Stimulated activated CD8-positive, alpha-beta memory T cell treated with anti-CD3 and anti-CD28 coated beads, Interleukin-12 subunit alpha, Interleukin-12 subunit beta, amount 100 ng/mL, for 4 hours (primary cell): ENCODE measurements at places on chromosomes 12 and 14.

GRCh38 chr12:108559007-108559655 is 1.8 kb downstream of the SART3 start:
- no peak for DNase-seq

GRCh38 chr12:91926848-91927247 is 218.8 kb downstream of the BTG1 start:
- no peak for DNase-seq

GRCh38 chr12:90010089-90010488 is 301.5 kb upstream of the ATP2B1 start:
- DNase-seq: no peak

GRCh38 chr14:32171469-32171868 is 30.4 kb upstream of the RNU6-7 start:
- DNase-seq: no peak

- no peak for DNase-seq
Measured at GRCh38 chr14:29601616-29602015, 326.0 kb downstream of the PRKD1 start.

GRCh38 chr12:53151039-53151438 is 29.5 kb upstream of the ZNF740 start:
- DNase-seq: no peak

DNA sequence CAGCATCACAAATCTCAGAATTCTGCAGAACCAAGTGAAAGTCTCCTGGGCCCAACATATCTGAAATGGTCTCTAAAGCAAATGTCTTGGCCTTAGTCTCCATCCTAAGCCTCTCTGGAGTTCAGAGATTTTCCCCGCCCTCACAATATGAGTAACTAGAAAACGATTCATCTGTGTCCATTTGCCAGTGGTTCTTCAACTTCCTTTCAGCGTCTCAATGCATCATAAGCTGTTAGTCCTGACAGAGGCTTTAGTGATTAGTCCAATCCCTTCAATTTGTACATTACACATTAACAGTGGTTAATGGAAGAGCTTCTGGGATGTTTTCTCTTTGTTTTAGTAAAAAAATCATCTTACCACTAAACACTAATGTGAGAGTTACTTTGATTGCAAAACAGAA is 17.4 kb downstream of the NPC2 start:
- no peak for DNase-seq

GRCh38 chr14:26088275-26088674 is 509.6 kb downstream of the NOVA1 start:
- DNase-seq: no peak

DNA sequence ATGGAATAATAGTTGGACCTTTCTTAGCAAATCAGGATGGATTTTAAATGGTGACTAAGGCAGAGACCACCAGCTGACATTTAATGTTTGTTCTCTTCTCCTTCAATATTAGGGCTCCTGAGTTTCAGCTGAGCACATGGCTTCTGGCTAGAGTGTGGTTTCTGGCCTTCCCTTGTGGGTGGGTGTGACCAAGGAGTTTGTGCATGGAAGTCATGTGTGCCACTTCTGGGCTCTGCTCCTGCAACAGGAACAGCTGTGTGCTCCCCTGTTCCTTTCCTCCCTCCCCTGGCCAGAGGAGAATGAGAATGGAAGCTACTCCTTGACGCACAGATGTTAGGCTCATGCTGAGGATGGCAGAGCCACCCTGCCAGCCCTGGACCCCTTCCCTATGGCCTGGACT is 44.2 kb downstream of the CCDC175 start:
- DNase-seq: no peak

DNA sequence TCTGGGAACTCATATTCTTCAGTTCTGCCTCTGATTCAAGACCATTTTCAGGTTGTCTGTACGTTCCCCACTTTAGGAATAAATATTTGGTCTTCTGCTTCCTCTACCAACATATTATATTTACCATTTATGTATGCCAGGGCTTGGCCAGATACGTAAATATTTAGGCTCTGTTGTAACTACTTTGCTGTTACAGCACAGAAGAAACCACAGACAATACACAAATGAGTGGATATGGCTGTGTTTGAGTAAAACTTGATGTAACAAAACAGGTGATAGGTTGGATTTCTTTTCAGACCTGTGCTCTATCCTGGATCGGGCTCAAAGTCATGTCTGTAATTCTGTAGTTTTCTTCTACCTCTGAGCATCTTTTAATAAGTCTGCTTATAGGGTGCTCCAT is 37.5 kb downstream of the RAP1B start:
- no peak for DNase-seq

DNA sequence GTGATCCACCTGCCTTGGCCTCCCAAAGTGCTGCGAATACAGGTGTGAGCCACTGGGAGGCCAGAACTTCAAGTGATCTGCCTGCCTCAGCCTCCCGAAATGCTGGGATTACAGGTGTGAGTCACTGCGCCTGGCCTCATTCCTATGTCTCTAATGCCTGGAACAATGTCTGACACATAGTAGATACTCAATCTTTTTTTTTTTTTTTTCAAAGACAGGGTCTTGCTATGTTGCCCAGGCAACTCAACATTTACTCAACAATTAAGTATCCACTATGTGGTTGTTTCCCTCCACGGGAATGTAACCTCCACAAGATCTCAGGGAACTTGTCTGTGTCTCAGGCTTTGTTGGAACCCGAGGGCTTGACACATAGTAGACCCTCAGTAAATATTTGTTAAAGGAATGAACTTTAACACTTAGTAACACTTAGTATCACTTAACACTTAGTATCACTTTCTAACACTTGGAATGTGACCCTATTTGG is 3.0 kb upstream of the TMEM120B start:
- no peak for DNase-seq

DNA sequence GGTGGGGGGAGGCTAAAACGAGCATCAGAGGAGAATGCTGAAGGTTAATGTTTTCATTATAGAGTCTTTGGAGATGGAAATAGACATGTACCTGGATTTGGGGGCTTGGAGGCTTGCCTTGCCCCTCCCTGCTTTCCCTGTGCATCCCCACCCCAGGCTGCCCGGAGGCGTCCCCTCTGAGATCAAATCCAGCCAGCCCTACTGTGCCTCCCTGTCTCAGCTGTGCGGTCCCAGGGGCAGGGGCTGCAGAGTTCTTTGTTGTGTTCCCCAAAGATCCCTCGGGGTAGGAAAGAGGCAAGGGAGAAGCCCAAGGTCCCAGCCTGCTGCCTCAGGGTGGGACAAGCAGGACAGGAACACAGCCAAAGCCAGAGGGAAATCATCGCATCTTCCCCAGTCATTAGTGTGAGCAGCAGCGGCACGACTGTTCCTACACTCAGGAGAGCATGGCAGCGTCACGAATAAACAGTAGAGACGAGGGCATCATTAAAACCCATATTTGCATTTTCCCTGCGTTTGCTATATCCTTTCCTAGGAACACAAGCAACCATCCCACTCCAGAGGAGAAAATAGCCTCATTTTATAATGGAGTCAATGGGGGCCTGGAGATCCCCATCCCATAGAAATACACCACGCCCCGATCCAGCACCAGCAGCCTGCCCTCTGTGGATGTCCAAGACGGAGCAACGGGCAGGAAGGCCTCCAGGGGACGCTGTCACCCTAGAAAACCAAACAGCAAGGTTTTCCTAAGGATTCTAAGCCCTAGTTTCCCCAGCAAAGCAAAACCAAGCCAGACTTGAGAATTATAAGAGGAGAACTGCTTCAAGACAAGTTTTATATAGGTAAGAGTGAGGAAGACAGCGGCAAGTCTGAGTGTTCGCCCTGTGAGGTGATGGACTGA is 32.4 kb downstream of the ANO2 start:
- DNase-seq: no peak

GRCh38 chr12:54443446-54443845 is 24.4 kb upstream of the ITGA5 start:
- DNase-seq: no peak

DNA sequence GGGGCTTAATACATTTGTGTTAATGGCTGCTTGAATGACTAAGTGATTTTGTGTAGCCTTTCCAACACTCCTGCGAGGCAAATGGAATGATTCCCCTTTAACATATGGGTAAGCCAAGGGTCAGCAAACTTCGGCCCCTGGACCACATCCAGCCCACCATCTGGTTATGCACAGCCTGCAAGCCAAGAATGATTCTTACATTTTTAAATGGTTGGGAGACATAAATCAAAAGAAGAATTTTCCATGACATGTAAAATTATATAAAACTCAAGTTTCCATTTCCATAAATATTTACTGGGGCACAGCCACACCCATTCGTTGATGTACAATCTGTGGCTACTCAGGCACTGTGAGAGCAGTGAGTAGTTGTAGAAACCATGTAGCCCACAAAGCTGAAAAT is 9.0 kb downstream of the SLC8B1 start:
- no peak for DNase-seq

DNA sequence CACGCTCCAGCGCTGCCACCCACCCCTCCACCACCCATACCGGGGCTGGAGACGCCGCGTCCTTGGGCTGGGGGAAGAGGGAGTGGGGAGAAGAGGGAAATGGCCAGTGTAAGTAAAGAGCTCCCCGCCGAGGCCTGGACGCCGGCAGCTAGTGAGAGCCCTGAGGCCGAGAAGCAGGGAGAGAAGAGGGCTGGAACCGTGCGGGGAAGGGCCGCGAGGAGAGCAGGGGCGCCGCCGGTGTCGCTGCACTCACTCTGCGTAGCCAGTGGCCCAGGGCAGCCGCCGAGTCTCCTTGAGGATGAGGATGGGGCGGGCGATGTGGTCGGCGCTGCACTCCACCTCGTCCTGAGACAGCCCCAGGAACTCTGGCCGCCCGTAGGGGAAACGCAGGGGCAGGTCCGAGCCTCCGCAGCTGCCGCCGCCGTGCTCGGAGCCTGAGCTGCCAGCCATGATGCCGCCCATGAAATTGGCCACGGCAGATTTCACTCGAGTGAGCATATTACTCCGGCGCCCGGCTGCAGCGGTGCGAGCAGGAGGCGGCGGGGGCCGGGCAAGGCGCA is 631 bp downstream of the PPM1H start:
- DNase-seq: no peak

GRCh38 chr14:89164168-89165073 is 252.6 kb downstream of the FOXN3 start:
- DNase-seq: no peak

- no peak for DNase-seq
Measured at GRCh38 chr12:57261428-57261865, 10.5 kb upstream of the STAC3 start.

- no peak for DNase-seq
Measured at GRCh38 chr12:17992002-17992656, 97.9 kb downstream of the RERGL start.
